Kidney glomerular epithelial cell (primary cell): ENCODE measurements at places on chromosomes 11 and 22.

DNA sequence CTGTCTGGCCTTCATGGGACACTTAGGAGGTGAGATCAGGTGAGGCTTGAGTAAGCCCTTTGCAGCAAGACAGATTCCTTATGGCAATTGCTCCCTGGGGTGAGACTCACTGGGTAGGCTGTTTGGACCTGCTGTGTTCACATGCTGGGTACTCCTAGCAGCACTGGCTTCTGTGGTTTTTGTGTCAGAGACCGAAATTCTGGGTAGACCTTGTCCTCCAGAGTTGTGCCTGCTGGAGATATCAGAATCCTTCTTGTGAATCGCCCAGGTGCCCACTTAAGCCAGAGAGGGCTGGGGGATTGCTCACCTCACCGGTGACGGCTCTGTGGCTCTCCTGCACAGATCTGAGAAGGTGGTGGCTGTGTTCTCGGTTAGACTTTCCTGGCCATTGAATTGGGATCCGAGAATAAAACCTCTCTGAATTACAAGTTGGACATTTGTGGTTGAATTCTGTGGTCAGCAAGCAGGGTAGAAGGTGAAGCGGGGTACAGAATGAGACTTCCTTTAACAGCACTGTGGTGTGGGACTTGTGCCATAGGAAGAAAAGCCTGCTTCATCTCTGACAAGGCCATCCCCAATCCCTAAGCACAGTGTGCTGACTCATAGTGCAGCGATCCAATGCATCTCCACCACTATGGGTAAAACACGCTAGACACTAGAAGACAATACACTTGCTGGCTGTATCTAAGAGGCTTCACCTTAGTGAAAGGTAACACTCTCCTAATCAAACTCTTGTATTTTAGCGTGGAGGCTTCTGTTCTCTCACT lies 52.5 kb upstream of the TTC12 start:
- no peak for DNase-seq

GRCh38 chr22:37454857-37455686 lies 27.8 kb upstream of the ELFN2 start:
- DNase-seq: peak; percentile 88

- no peak for DNase-seq
Observed at GRCh38 chr11:45726493-45727054, 61.2 kb upstream of the CHST1 start.

DNA sequence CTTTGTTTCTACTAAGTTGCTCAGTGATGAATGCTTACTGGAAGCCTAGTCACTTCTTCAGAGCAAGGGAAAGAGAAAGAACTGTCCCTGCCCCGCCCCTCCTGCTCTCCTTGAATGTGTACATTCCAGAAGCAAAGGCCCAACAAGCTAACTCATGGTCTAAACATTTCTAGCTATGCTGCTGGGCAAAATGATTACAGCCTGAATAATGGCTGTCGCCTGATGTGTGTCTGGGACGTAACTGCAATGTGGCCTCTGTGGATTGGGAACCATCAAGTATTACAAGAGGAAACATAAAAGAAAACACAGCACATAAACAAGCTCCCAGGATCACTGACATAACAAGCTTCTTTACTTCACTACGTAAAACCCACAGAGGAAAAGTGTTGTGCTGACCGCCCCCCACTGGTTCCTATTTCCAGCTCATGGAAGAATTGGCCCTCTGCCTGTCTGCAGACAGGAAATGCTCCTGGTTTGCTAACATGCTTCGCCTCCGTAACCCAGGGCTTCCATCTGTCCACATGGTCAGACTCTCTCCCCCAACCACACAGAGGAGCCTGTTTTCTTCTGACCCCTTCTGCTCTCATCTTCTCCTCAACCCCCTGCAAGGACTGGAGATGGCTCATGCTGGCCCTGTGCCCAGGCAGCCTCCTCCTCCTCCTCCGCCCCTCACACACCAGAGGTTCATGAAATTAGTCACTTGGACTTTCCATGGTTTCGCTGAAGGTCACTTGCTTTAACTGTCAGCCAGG lies 187.2 kb downstream of the MAML2 start:
- peak; percentile 99 for DNase-seq

DNA sequence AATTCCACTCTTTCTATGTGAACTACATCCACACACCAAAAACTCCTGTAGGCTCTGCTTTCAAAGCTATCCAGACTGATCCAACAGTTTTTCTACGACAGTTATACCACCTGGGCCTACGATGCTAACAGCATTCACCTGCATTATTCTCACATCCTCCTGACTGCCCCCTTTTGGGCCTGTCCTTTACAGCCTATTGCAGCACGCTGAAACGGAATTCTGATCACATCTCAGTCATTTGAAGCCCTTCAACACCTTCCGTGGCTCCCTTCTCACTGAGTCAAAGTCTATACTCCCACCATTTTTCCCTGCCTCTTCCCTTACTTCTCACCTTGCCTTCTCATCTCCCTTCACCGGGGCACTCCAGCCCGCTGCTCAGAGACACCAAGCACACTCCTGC lies 791.3 kb upstream of the KIRREL3 start:
- DNase-seq: no peak

DNA sequence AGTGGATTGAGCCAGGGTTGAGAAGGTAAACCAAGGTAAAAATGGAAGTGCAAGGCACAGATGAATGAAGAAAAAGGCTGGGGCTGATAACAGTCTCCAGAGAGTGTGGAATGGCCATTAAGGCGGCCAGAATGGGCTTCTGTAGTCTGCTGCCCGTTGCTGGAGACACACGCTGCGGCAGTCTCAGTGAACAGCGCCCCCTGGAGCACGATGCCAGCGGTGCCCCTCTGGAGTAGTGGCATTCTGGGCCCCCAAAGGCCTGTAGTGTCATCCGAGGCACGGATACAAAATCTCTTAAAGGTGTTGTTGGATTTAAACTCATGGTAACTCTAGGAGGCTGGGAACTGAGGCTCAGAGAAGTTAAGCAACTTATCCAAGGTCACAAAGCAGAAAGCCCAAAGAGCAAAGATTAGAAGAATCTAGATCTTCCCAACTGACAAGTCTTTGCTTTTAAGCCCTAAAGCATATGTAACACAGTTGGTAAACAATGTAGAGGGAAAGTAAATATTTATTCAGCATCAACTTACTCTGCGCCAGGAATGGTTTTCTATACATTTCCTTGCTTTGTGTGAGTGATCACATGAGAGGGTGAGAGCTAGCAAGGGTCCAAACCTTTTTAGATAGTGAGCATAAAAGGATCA lies 18.2 kb downstream of the KCNJ1 start:
- no peak for DNase-seq

DNA sequence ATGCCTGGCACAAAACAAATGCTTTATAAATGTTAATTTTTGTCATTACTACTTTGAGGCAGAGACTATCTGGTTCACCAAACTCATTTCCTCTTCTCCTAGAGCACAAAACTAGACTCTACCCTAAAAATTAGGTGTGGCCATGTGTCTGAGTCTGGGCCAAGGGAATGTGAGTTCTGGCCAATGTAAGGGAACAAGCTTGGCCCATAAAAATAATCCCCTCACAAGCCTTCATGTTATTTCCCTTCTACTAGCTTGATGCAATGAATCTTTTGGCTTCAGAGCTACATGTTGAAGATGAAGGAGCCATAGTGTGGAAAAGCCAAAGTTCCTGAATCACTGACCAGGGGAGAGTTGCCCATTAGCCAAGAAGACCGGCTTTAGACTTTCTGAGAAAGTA lies 406.5 kb upstream of the CCDC90B start:
- no peak for DNase-seq
